ENCODE measurements at places on chromosomes 12 and 14. TPM values are rescaled to one million over a fixed set of nuclear protein-coding genes. Genes with fewer than 3 reads are reported as not detected.

DNA sequence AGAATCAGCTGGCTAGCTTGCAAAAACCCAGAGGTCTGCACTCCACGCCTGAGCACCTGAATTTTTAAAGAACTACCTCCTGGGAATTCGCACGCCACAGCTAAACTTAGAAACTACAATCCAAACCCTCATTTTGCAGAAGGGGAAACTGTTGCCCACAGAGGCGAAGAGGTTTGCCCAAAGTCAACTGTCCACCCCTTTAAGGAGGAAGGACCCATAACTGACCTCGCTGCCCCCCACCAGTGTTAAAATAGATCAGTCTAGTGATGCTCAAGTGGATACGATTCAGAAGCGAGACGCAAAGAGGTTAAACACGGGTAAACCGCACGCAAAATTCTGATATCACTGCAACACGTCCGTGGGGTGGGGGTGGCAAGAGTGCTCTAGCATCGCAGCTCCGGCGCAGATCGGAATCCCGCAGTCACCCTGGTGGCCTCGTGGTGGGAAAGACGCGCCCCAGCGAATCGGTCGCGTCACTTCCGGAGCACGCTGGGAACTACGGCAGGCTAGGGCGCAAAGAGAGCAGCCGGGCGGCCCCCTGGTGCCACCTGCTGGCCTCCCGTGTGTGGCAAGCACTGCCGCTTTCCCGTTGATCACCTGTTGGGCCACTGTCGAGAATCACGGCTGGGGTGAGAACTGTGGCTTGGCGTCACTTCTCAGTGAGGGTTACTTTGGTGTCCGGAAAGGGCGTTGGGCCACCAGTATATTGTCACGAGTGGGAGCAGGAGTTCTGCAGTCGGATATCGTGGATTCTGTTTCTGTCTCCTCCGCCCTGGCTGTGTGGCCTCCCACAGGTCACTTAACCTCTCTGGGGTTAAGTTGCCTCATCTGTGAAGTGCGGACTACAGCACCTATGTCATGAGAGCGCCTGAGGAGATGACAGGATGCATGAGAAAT, at the start of gene ALKBH2:
TSS of gene ALKBH2 (minus strand) at position 451 of the 897 bp plus-strand sequence. CDS start 686 bp downstream, outside the sequence.
- H3K4me1 ChIP-seq = peaks cover 13% of the 10 kb centered on the region
- peaks cover 39% of the 10 kb centered on the region for H3K36me3 ChIP-seq
- peak within 1 kb of the TSS; percentile 75 for H3K4me3 ChIP-seq
- peak; percentile 97 for DNase-seq
- peak within 1 kb of the TSS; percentile 82 for H3K27ac ChIP-seq
- H3K27me3 ChIP-seq = no peaks in the 10 kb centered on the region

DNA sequence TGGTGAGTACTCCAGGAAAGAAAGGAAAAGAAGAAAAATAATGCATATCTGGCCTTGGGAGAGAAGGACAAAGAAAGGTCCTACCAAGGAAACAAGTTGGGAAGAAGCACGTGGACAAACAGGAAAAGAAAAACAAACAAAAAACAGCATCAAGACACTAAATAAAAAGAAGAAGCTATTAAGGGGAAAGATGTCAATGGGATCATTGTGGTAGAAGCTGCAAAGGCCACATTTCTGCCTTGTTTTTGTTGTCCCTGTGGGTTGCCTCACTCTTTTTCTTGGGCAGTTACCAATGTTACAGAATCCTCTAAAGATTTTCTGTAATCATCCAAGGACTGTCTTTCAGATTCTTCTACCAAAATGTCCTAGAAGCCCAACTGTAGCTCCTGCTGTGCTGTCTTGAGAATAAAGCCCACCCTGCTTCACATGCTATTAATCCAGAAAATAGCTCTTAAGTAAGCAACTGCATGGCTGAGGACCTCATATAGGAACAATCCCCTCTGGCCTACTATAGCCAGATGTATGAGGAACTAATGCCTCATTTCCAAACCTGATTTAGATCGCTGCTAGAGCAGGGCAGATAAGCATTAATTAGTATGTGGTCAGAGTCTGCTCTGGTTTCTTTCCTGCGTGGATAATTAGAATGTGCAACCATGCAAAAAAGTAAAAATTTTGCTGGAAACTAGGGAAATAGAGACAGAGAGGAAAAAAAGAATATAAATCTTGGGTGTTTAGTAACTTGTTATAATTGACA, 10.2 kb upstream of the CPNE8 start:
- H3K4me1 ChIP-seq = no peaks in the 10 kb centered on the region
- no peaks in the 10 kb centered on the region for H3K27me3 ChIP-seq
- H3K27ac ChIP-seq = no peak overlapping the region
- H3K36me3 ChIP-seq = no peaks in the 10 kb centered on the region
- DNase-seq = no peak

GRCh38 chr12:98653866-98654493, 8.9 kb downstream of the APAF1 start:
- H3K36me3 ChIP-seq = no peaks in the 10 kb centered on the region
- DNase-seq = no peak
- no peak overlapping the region for H3K27ac ChIP-seq
- H3K4me1 ChIP-seq = no peaks in the 10 kb centered on the region
- no peak overlapping the region for H3K4me3 ChIP-seq

DNA sequence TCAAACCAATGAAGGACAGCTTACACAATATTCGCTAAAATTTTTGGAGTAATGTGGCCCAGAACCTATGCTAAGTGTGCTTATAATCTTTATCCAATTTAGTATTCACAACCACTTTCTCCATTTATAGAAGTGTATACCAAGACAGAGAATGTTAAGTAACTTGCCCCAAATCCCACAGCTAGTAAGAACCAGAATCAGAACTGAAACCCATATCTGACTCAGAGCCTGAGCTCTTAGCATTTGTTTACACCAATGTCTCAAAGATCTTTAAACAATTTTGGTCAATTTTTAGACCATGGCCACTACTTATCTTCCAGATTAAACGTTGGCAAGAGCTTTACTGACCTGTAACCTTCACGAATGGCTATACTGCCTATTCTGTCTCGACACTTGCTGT, 53.0 kb downstream of the PAPLN start:
- no peaks in the 10 kb centered on the region for H3K27me3 ChIP-seq
- no peak overlapping the region for H3K27ac ChIP-seq
- DNase-seq = no peak
- H3K4me3 ChIP-seq = no peak overlapping the region
- peaks cover 8% of the 10 kb centered on the region for H3K36me3 ChIP-seq

DNA sequence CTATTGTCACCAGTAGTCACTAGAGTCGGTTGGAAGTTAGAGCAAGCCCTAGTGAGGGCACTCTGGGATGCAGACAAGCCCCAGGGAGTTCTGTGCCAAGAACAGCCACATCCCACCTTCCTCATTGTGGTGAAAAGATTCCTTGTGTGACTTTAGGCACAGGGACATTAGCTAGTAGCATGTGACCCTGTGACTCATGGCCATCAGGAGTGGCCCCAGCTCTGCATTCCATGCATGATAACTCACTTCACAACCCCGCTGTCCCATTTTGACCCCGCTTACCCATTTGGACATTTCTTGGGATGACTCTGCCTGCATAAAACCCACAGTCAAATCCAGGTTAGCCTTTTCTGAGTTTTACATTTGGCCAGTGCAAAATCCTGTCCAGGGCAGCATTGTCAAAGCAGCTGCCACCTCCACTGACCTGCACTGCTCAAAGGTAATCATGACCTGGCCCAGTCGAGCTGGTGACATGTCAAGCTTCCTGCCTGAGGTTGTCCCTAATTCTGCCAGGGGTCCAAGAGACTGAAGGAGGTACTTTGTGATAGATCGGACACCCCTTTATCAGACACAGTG, 430.5 kb downstream of the DPF3 start:
- H3K4me1 ChIP-seq = no peaks in the 10 kb centered on the region
- H3K27ac ChIP-seq = no peak overlapping the region
- no peaks in the 10 kb centered on the region for H3K27me3 ChIP-seq
- H3K36me3 ChIP-seq = no peaks in the 10 kb centered on the region
- no peak overlapping the region for H3K4me3 ChIP-seq

DNA sequence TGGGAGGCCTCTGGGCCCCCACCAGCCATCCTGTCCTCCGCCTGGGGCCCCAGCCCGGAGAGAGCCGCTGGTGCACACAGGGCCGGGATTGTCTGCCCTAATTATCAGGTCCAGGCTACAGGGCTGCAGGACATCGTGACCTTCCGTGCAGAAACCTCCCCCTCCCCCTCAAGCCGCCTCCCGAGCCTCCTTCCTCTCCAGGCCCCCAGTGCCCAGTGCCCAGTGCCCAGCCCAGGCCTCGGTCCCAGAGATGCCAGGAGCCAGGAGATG, 729 bp upstream of the GAPDH start:
- H3K4me1 ChIP-seq = peaks cover 47% of the 10 kb centered on the region
- peak overlapping the region; percentile 97 for H3K27ac ChIP-seq
- no peak for DNase-seq
- H3K36me3 ChIP-seq = no peaks in the 10 kb centered on the region
- no peaks in the 10 kb centered on the region for H3K27me3 ChIP-seq
- H3K4me3 ChIP-seq = peak overlapping the region; percentile 86

DNA sequence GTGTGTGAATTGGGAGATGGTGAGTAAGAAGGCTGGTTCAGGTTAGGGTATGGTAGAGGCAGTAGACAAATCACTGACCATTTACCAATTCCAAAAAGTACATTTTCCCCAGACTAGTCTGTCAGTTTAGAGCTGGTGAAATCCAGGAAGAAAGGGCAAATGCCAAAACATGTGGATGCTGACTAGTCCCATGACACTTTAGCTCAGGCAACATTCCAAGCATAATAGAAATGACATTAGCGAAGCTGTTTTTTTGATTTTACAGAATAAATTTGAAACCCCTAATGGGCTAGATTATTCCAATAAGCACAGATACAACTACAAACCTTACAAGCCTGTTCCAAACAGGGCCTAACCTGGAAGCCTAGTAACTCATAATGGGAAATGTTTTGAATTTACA, 884.2 kb downstream of the FLRT2 start:
- no peaks in the 10 kb centered on the region for H3K27me3 ChIP-seq
- no peaks in the 10 kb centered on the region for H3K4me1 ChIP-seq
- no peaks in the 10 kb centered on the region for H3K36me3 ChIP-seq
- H3K27ac ChIP-seq = no peak overlapping the region

GRCh38 chr12:57012600-57013465, 3.5 kb downstream of the TAC3 start:
- H3K4me1 ChIP-seq = no peaks in the 10 kb centered on the region
- no peak overlapping the region for H3K4me3 ChIP-seq
- no peak for DNase-seq
- no peak overlapping the region for H3K27ac ChIP-seq

- H3K27ac ChIP-seq = no peak overlapping the region
- H3K27me3 ChIP-seq = no peaks in the 10 kb centered on the region
- H3K36me3 ChIP-seq = no peaks in the 10 kb centered on the region
- no peak overlapping the region for H3K4me3 ChIP-seq
- peaks cover 7% of the 10 kb centered on the region for H3K4me1 ChIP-seq
Measured at GRCh38 chr12:13376610-13377373, 180.3 kb downstream of the EMP1 start.

- no peak for DNase-seq
- H3K4me1 ChIP-seq = no peaks in the 10 kb centered on the region
- H3K4me3 ChIP-seq = no peak overlapping the region
- H3K36me3 ChIP-seq = no peaks in the 10 kb centered on the region
Measured at GRCh38 chr12:93957168-93957567, 191.2 kb upstream of the PLXNC1 start.

DNA sequence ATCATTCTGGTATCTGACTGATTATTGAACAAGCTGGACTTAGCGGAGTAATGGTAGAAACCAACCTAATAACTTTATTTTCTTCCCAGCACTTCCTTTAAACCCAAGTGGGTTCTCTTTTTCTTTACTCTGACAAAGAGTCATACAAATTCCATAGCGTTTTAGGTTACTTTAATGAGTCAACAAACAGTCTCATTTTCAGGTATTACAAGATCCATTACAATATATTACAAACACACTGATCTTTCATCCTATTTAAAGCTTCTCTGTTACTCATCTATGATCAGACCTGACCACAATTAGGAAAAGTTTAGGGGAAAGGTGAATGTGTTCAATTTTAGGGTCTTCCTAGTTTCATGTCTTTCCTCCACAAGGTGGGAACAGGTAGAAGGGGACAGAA, 39.4 kb upstream of the PTPRQ start:
- no peak overlapping the region for H3K27ac ChIP-seq
- DNase-seq = no peak
- no peaks in the 10 kb centered on the region for H3K36me3 ChIP-seq
- no peaks in the 10 kb centered on the region for H3K4me1 ChIP-seq
- H3K27me3 ChIP-seq = no peaks in the 10 kb centered on the region

DNA sequence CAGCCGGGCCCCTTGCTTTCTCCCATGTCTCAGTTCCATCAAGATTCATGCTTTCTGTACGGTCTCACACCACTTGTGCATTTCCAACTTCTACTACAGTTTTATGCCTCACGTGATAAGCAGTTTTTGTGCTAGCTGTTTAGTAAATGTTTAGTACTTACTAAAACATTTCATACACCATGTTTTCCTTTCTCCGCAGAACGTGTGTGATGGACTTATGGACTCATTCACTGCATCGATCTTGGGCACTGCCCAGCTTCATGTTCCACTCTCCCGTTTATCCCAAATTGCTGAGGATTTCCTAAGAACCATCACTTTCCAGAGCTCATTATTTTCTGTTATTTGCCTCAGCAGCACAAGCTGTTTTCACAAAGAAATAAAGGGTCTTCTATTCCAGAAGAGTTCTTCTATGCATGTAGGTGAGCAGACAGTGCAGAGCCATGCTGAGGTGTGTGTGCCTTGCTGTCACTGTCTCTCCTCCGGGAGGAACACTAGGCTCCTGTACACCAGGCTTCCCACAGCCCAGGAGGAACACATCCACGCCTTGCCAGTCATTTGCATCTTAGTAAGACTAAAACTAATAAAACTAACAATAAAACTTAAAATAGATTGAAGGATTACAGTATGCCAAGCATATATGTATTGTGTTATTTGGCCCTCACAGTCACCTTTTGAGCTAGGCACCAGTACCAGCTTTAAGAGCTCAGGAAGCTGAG, 90.3 kb upstream of the EEA1 start:
- H3K4me3 ChIP-seq = no peak overlapping the region
- H3K27ac ChIP-seq = no peak overlapping the region
- no peak for DNase-seq

- H3K27ac ChIP-seq = no peak overlapping the region
- no peak overlapping the region for H3K4me3 ChIP-seq
- peaks cover 7% of the 10 kb centered on the region for H3K27me3 ChIP-seq
- DNase-seq = no peak
- H3K4me1 ChIP-seq = no peaks in the 10 kb centered on the region
Measured at GRCh38 chr14:36214476-36215216, 38.1 kb upstream of the PTCSC3 start.

- peaks cover 37% of the 10 kb centered on the region for H3K4me1 ChIP-seq
- DNase-seq = no peak
- peaks cover 55% of the 10 kb centered on the region for H3K36me3 ChIP-seq
- H3K27ac ChIP-seq = peak overlapping the region; percentile 42
Measured at GRCh38 chr12:46788072-46788887, 37.5 kb downstream of the SLC38A4 start.

GRCh38 chr12:124077701-124078100, 104.7 kb downstream of the ZNF664 start:
- no peaks in the 10 kb centered on the region for H3K36me3 ChIP-seq
- no peak overlapping the region for H3K27ac ChIP-seq
- no peak for DNase-seq
- H3K27me3 ChIP-seq = no peaks in the 10 kb centered on the region
- no peaks in the 10 kb centered on the region for H3K4me1 ChIP-seq
- no peak overlapping the region for H3K4me3 ChIP-seq

- H3K4me3 ChIP-seq = no peak overlapping the region
- peaks cover 14% of the 10 kb centered on the region for H3K4me1 ChIP-seq
- no peak overlapping the region for H3K27ac ChIP-seq
Measured at GRCh38 chr14:56211844-56212243, 93.6 kb downstream of the PELI2 start.

Gene COX8C
- not detected for total RNA-seq

Gene CLEC14A
- 29.5 TPM for total RNA-seq

Gene BHLHE41
- total RNA-seq = 10.3 TPM

Gene ITFG2
- total RNA-seq = 7.3 TPM

Gene BCL2L14
- total RNA-seq = not detected

Gene MYF5
- 4.7 TPM for total RNA-seq

Gene LRRC43
- total RNA-seq = 0.32 TPM

Gene SRSF9
- 34.8 TPM for total RNA-seq

Gene PRPH
- not detected for total RNA-seq

Gene SLC16A7
- 7.3 TPM for total RNA-seq

Data from psoas muscle (tissue), 8 donors.